ENCODE measurements at places on chromosomes 4 and X.

- DNase-seq = no peak
These were observed 111.0 kb downstream of the RASGEF1B start for GRCh38 chr4:81360737-81361136.

GRCh38 chr4:173288698-173289352 lies 45.3 kb downstream of the HMGB2 start:
- no peak for DNase-seq

- DNase-seq = no peak
These were observed 254.5 kb upstream of the PPARGC1A start for GRCh38 chr4:24144381-24144780.

DNA sequence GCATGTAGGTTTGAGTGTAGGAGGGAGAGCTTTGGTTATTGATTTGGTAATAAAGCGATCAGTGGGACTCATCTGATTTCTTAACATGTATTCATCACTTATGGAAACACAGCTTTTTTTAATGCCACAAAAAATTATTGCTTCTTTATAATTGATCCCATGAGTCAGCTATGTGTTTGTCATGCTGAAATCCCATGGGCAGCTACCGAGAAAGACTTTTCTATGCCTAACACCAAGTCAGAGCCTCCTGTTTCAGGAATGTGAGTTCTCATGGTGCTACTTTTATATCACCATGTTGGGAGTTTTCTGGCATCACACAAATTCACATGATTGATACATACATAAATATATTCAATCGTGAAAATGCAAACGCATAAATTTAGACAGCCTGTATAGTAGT lies 165.7 kb downstream of the RAPGEF2 start:
- no peak for DNase-seq

DNA sequence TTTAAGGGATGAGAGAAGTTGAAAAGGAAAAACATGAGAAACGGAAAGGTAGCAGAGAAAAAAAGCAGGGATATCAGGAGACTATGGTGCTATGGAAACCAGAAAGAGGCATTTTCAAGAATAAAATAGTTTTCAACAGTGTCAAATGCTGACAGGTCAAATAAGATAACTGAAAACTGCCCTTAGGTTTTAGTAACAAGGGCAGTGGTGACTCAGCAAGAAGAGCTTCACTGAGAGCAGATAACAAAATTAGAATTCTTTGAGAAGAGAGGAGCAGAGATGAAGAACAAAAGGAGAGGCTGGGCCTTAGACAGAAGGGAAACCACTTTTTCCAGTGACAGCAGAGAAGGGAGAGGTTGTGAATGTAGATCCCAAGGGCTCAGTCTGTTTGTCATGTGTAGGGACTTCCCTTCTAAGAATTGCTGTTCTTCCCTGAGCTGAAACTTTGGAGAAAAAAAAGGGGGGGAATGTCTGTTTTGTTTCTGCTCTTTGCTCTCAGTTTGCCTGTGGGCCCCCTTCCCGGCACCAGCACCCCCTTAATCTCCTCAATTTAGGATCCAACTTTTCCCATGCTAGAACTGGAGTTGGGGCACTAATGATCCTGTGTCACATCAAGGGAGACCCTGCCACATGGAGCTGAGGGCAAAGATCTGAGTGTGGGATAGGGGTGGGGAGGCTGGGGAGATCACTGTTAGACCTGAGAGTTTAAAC lies 26.8 kb upstream of the MAGEA10 start:
- no peak for DNase-seq

DNA sequence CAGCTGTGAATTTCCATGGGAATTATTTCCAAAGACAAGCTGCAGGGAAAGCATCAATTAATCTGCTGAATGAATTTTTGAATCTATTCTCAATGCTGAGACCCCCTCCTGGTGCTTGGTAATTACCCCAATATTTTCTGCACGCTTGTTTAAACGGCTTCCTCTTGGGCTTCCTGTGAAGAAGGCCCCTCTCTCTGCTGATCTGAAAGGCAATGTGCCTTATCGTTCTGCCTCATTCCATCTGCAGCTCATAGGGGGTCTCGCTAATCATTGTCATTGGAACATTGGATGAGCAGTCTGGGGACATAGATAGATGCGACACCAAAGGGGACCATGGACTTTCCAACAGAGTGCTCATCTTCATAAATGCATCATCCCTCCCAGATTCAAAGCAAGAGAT lies 851.6 kb downstream of the PDHA2 start:
- DNase-seq = no peak

- DNase-seq = no peak
These were observed 433.9 kb upstream of the ATOH1 start for GRCh38 chr4:93394545-93395081.

GRCh38 chrX:12403474-12404082 lies 265.3 kb downstream of the FRMPD4 start:
- DNase-seq = no peak

GRCh38 chrX:22366166-22366702 lies 93.5 kb downstream of the CBLL2 start:
- DNase-seq = no peak

- no peak for DNase-seq
These were observed 55.5 kb downstream of the VGLL1 start for GRCh38 chrX:136587532-136587931.

- no peak for DNase-seq
These were observed 23.5 kb upstream of the PAPSS1 start for GRCh38 chr4:107743532-107743931.

GRCh38 chrX:118631586-118631985 lies 95.8 kb upstream of the IL13RA1 start:
- DNase-seq = no peak

DNA sequence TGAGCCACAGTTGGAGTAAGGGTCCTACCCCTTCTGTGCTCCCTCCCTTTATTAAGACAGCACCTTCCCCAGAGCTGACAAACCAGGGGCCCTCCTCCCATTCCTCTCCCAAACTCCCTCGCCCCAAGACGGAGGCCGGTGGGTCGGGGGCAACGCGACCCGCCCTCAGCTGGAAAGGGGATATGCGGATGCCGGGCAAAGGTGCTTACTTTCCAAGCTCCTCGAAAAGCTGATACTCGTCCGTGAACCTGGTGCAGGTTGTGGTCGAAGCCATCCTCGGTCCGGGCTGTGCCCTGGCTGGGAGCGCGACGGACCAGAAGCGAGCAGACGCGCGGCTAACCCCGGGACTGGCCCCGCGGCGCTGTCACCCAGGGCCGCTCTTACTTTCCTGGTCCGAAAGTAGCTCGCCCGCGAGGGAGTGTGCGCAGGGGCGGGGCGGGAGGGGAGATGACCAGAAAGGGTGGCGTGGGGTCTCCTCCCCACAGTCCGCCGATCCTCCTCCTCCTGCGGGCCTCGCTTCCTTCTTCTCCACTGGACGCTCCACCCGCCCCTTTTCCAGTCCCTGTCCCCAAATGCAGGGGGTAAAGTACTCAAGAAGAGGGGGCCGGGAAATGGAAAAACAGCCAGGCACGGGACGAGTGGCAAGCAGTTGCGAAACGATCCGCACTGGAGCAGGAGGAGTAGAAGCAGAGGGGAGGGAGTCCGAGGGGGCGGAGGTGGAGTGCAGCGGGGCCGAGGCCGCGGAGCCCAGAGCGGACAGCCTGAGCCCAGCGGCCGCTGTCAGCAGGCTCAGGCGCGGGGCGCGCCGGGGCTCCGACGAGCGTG lies 531 bp downstream of the CAMK2D start:
- peak; percentile 12 for DNase-seq

Data from stimulated activated CD8-positive, alpha-beta memory T cell treated with anti-CD3 and anti-CD28 coated beads, Interleukin-7, amount 100 ng/mL, for 1 hour (primary cell).